Fibroblast of gingiva (primary cell): ENCODE measurements at places on chromosomes 5 and 9.

DNA sequence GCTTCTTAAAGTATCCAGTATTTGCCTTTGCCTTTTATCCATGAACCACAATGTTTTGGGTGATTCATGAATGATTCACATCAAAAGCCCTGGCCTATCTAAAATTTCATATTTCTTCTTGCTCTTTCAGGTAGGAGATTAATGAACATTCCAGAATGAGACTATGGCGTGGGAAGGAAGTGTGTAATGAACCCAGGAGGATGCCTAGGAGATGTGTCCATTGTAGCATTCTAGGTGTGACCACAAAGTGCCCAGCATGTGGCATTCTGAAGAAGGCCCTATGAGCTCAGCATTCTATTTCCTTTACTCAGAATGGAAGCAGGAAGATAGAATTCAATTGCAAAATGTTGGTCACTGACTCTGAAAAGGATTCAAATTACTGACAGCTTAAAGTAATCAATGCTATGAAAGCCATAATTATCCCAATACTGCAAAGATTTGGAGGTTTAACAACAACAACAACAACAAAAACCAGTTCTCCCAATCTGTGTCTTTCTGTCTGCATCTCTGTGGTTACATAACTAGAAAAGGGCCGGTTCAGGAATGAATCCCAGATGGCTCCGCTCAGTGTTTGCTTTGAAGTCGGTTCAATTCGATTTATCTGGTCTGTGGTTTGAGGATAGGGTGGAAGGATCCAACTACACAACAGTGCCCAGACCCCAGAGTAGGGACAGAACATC is 126.7 kb downstream of the FOXD1 start:
- peak; percentile 53 for DNase-seq

GRCh38 chr9:134539586-134540194 is 101.9 kb upstream of the COL5A1 start:
- DNase-seq, result no peak

GRCh38 chr5:181224390-181225229 is 1.5 kb downstream of the TRIM41 start:
- no peak for DNase-seq

GRCh38 chr5:151051066-151051930 is 29.5 kb downstream of the TNIP1 start:
- DNase-seq, result peak; percentile 62

DNA sequence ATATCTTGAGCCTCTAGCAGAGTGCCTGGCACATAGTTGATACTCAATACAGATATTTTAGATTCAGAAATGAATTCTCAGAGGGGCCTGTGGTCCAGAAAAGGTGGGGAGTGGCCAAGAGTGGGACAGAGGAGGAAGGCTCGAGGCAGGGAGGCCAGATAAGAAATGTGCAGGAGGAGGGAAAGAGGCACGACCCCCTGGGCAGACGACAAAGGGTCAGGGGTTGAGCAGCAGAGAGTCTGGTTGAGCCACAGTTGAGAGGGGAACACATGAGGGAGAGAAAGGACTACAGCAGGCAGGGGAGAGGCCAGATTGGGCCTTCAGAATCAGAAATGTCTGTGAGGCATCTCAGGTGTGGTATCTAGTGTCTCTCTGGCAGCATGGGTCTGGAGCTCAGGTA is 89.1 kb downstream of the PSD2 start:
- DNase-seq, result no peak

DNA sequence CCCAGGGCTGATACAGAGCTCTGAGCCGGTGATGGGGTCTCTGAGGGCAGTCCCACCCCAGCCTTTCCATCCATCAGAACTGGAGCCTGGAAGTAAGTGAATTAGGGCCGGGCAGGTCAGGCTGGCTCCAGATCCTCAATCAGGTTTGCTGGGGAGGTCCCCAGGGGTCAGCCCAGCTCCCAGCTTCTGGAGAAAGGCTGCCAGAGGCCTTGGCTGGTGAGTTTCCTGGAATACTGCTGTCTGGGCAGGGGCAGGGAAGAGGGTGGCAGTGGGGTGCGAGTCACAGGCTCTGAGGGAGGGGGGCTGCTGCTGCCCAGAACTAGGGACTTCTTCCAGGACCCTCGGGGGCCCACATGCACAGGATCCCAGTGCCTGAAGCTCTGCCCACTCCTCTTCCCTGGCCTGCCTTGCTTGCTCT is 200.6 kb upstream of the MVB12B start:
- no peak for DNase-seq

DNA sequence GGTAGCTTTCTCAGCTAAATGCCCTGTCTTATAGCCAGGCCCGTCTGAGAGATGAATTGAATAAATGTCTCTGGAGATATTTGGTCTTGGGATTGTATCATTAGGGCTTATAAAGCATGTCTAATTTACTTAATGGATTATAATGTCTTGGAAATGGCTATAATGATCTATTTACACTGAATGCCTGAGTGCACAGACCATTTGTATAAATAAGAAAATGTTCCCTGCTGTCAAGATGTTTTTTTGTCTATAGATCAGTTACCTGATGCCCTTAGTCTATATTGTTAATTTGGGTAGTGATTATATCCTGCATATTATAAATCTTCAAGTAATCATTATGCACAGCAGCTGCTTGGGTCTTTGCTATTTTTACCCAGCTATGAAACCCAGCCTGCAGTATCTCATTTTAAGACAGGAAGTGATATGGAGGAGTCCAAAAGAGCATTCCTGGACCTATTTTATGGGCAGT is 112.9 kb upstream of the ACTBL2 start:
- DNase-seq, result no peak

GRCh38 chr5:133393776-133394476 is 218.4 kb downstream of the FSTL4 start:
- no peak for DNase-seq

DNA sequence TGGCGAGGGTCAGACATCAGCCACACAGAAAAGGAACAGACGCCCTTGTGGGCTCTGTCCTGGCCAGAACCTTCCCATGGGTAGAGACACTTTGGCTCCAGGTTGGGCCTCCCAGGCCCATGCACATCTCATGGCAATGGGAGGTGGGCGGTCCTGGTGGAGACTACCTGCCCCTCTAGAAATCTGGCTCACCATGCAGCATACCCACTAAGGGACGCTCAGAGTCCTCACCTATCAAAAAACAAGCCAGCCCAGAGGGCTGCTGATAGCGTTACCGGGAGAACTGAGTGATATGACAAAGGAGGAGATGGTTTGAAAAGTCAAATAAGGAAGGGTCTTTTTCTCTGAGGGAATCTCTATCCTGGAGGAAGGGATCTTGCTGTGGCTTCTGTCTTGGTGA is 62.1 kb downstream of the C5orf15 start:
- DNase-seq, result no peak

DNA sequence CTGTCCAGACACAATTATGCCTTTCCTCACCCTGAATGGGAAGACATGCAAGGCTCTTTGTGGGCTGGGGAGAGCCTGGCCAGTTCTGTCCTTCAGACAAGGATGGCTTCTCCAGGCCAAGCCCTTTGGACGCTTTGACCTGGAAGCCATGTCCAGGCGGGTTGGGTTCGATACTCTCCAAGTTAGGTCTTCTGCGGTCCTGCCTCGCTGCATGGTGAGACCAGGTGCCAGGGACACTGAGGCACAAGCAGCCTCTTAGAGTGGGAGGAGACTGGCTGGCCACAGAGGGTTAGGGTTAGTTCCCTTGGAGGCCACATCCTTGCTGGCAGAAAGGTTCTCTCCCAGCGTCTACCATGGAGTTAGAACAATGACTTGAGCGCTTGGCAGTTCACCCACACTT is 67.6 kb downstream of the SHB start:
- no peak for DNase-seq

DNA sequence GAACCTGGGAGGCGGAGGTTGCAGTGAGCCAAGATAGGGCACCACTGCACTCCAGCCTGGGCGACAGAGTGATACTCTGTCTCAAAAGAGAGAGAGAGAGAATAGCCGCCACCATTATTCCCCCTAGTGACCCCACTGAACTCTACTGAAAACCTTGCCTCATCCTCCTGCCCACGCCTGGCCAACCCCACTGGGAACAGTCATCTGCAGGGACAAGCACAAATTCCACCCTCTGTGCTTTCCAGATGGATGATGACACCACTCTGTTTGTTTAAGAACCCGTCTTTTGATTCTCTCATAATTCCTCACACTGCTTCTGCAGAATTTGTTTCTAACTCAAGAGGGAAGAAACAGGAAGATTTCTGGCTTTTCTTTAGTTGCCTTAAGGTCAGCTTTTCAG is 12.2 kb downstream of the BHMT2 start:
- no peak for DNase-seq

DNA sequence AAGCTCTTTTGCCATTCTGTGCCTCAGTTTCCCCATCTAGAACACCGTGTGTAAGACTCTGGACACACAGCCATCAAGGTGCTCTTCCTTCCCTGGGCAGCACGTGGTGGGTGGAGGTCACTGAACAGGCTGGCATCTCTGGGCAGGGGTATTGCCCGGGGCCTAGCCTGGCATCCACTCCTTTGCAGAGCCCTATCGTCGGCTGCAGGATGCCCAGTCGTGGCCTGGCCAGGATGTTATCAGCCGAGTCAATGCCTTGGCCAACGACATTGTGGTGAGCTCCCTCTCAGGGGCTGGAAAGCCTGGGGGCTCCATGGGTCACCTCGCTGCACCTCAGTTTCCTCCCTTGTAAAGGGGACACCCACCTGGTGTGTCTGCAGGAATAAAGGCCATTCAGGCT is 4.0 kb downstream of the ADGRD2 start:
- no peak for DNase-seq

- no peak for DNase-seq
These were observed 23.5 kb upstream of the SSBP2 start for GRCh38 chr5:81774374-81774773.

- DNase-seq, result no peak
These were observed 7.8 kb downstream of the TEX48 start for GRCh38 chr9:114674076-114674797.

DNA sequence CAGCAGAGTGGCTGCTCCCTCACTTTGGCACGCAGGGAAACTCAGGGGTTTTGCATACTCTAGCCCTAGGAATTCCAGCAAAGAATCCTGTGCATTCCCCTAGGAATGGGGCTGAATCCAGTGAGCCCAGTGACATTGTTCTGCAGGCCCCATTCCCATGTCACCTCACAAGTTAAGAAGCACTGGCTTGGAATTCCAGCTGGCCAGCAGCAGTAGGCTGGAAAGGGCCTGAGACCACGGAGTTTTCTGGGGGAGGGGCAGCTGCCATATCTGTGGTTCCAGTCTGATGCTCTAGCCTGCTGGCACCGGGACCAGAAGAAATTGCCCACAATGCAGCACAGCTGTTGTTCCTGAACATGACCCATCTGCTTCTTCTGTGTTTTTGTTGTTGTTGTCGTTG is 217.6 kb upstream of the DMRTA1 start:
- DNase-seq, result no peak

- peak; percentile 10 for DNase-seq
These were observed 75.7 kb upstream of the FBN2 start for GRCh38 chr5:128613766-128614165.

DNA sequence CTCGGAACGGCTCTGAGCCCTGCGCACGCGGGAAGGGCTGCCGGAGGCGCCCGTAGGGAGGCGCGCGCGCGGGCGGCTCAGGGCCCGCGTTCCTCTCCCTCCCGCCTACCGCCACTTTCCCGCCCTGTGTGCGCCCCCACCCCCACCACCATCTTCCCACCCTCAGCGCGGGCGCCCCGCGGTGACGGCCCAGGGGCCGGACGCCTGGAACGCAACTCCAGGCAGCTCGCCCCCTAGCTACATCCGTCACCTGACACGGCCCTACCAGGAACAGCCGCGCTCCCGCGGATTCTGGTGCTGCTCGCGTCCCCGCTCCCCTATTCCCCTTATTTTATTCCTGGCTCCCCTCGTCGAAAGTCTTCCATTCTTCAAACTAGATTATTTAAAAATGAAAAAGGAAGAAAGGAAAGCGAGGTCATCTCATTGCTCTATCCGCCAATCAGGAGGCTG is at the start of gene CDKN2B-AS1:
CDKN2B-AS1 (plus strand) TSS at position 236 of the 450 bp plus-strand sequence.
- DNase-seq, result peak; percentile 74

- no peak for DNase-seq
These were observed at the start of gene NKD2 for GRCh38 chr5:1008451-1009358. TSS of gene NKD2 (plus strand) at chr5:1008802. CDS start at chr5:1009058, 256 bp downstream.

DNA sequence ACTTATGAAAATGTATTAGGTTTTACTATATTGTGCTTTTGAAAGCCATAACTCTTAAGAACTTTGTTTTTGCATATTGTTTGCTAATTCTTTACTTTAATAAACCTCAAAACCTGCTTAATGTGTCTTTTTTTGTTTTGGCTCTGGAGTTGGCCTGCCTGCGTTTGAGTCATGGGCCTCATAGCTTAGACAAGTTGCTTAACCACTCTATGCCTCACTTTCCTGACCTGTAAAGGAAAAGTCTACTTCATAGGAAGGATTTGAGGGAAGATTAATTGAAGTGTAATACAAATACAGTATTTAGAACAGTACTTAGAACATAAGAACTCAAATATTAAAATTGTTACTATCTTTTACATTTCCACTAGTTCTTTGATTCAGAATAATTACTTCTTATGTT is 10.3 kb downstream of the SMIM32 start:
- DNase-seq, result no peak

DNA sequence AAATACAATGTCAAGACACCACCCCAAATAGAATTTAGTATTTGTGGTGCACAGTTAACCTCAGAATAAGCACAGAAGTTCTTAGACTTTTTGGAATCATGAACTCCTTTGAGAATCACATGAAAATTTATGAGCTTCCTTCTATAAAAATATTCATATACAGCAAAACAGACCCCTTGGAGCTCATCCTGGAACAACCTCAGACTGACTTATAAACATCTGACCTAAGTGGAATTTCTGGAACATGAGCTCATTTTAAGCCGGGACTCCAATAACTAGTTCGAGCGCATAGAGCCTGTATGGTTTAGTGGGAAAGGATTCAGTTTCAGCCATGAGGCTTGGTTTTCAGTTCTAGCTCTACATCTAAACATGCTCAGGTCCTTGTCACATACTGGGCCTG is 192.3 kb downstream of the DEPDC1B start:
- DNase-seq, result no peak

- no peak for DNase-seq
These were observed 40.1 kb upstream of the TARS1 start for GRCh38 chr5:33400675-33401074.

DNA sequence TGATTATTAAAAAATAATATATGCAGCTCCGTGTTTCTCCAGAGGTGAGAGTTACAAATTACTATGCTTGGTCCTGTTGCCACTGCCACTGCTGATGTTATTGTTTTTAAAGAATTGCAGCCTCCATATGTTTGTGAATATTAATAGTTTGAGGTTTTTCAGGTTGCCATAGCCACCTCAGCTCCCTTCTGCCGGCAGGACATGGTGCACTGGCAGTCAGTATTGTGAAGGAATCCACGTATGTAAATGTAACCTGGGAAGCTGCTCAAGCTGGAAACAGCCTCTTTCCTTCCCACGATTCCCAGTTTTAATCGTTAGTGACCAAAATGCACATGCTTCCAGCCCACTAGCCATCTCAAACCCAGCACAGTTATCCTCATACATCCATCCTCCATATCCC is 184.4 kb upstream of the CCNG1 start:
- no peak for DNase-seq

GRCh38 chr5:96433066-96433447 is at the start of gene PCSK1:
TSS of gene PCSK1 (minus strand) at chr5:96433248. CDS start at chr5:96433042, 206 bp downstream.
- DNase-seq, result no peak

GRCh38 chr5:56279979-56280378 is 46.8 kb upstream of the ANKRD55 start:
- DNase-seq, result peak; percentile 79

GRCh38 chr5:93304456-93305250 is 276.4 kb downstream of the NR2F1-AS1 start:
- DNase-seq, result no peak

- no peak for DNase-seq
These were observed 15.2 kb downstream of the FKBP15 start for GRCh38 chr9:113205861-113206260.

GRCh38 chr5:6734243-6734700 is 21.0 kb downstream of the TENT4A start:
- no peak for DNase-seq

- no peak for DNase-seq
These were observed 119.5 kb downstream of the EDIL3 start for GRCh38 chr5:84265130-84265529.
